Common myeloid progenitor, CD34-positive (primary cell): ENCODE measurements at places on chromosomes 13 and 19.

GRCh38 chr13:26914624-26915023 lies 154.0 kb upstream of the GPR12 start:
- peak; percentile 79 for DNase-seq

DNA sequence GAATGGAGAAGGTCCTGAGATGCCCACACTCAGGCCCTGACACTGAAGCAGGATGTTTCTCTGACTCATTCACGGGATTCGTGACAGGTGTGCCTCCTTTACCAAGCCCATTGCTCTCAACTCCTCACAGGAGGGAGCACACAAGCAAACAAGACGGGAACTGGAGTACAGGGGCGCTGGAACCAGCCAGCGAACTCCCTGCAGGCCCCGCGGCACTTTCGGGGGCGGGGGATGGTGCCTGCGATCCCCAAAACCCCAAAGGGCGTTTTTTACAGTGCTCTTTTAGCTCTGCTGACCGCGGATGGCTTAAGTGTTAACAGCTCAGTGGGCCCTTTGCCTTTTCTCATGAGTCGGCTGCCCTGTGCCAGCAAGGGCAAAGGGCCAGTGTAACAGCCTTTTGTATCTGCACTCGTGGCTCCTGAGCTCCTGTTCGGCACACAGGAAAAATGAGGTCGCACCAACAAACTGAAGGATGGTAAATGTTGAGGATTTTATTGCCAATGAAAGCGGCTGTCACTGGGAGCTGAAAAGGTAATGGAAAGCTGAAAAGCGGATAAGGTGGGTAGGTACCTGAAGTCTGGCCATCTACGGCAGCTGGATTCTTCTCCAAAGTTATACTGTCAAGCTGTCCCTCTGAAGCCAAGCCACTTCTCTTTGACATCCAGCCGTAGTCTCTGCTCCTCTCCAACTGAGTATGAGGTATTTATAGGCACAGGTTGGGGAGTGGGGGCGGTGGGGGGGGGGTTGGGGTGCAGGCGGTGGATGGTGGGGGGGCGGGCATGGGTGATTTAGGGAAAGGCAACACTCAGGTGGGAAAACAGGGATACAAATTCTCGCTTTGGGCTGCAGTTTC lies 65.0 kb upstream of the TRPC4 start:
- DNase-seq, result no peak

DNA sequence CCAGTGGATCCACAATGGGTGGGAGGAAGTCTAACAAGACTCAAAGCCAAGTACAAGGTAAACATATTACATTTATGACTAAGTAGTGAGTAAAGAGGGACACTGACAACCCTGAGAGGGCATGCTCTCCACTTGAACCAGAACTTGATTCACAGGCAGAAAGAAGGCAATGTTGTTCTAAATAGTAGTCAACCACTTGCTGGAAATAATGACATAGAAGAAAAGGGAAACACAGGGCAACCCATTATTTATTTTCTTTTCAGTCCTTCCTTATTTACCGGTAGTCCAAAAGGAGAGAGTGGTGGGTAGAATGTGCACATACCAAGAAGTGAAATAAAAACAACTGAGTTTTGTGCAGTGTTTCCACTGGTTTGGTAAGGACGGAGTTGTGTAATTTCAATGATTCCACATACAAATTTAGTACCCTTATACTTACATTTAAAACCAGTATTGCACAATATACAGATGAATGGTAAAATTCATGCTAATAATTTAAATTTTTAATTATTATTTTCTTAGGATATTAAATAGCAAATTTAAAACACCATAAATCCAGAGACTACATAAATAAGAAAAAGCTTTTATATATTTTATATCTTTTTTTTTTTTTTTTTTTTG lies 65.9 kb downstream of the ENOX1 start:
- DNase-seq, result no peak

GRCh38 chr13:49042476-49042875 lies 66.8 kb downstream of the FNDC3A start:
- no peak for DNase-seq

DNA sequence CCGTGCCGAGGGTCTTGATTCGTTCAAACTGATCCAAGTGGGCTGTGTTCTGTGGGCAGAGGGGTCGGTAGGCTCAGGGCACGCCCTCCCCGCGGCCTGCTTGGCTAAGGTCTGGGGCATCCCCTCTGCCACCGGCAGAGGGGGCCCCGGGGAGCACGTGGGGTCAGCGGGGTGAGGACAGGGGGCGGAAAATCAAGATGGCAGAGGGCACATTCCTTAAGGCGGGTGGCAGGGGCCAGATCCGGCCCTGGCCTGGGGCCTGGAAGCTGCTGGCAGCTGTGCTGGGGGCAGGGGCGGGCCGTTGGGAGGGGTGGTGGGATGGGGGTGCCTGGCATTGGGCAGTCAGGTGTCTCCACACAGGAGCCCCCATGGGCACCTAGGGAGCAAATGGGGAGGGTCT lies 10.7 kb downstream of the PRKACA start:
- no peak for DNase-seq

DNA sequence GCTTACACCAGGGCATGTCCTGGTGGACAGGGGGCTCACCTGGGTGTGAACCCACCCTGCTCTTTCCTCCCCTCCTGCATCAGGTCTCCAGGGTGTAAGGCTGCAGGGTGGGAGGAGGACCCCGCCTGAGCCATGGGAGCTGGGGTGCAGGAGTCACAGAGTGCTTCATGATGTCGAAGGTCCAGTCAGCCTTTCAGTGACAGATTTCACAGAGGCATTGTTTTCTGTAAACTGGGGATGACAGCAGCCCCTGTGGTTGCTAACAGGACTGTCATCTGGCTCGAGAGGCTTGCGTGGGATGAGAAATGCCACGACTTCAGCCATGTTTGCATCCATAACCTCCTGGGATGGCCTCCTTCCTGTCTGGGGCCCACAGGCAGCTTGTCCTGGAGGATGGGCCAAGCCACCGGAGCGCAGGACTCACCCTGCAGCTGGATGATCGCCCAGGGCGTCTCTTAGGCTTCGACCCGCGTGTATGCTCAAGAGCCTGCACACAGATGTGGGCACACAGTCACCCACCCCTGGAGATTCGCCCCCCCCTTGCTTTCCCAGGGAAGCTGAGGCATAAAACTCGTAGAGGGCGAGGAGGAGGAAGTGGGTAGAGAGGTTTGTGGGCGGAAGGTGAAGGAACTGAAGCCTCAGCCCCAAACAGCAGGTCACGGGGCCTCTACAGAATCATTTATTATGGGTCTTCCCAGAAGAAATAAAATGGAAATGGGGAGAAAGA lies 4.9 kb downstream of the NANOS3 start:
- peak; percentile 56 for DNase-seq

DNA sequence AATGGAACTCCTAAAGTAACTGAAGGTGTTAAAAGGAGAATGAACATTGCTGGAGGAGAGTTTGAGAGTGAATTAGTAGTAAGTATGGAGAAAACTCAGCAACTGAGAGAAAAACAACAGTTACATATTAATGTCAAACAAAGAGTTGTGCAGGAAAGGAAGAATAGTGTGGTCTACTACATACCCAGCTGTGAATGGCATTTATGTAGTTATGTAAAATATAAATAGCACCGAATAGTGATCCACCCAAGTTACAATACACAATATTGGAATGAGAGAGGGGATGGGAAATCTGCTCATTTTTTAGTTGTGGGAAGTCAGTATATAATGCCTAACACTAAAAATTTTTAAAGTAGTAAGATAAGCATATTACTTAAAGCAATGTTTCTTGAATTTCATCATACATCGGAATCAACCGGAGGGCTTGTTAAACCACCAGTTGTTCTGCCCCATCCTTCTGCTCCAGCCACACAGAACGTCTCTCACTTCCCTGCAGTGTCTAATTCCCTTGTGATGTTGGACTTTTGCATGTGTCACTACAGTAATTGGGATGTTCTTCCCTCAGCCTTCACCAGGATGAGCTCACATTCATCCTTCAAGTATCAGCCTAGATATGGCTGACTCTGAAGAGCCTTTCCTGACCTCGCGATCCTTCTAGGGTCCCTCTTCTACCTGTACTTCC lies 11.5 kb downstream of the CCDC70 start:
- DNase-seq, result no peak

GRCh38 chr13:20772401-20773131 lies 1.2 kb downstream of the EEF1AKMT1 start:
- DNase-seq, result no peak

- no peak for DNase-seq
Measured at GRCh38 chr19:35902870-35903475, 644 bp downstream of the HCST start.

DNA sequence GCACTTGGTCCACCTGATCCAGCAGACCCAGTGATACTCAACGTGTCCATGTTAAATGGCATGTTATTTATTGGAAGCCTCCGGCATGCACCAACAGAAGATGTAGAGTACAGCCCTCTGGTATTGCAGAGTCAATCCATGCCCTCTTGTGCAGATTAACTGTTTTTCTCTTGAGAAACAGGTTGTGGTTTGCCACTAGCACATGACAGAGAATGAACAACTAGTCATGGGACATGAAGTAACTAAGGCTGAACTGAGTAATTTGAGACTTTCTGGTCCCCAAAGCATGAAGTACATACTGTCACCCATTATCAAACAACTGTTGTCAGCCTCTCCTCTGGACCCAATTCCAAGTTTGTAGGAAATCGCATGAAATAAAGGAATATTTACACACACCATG lies 3.2 kb downstream of the ZNF562 start:
- DNase-seq, result no peak

DNA sequence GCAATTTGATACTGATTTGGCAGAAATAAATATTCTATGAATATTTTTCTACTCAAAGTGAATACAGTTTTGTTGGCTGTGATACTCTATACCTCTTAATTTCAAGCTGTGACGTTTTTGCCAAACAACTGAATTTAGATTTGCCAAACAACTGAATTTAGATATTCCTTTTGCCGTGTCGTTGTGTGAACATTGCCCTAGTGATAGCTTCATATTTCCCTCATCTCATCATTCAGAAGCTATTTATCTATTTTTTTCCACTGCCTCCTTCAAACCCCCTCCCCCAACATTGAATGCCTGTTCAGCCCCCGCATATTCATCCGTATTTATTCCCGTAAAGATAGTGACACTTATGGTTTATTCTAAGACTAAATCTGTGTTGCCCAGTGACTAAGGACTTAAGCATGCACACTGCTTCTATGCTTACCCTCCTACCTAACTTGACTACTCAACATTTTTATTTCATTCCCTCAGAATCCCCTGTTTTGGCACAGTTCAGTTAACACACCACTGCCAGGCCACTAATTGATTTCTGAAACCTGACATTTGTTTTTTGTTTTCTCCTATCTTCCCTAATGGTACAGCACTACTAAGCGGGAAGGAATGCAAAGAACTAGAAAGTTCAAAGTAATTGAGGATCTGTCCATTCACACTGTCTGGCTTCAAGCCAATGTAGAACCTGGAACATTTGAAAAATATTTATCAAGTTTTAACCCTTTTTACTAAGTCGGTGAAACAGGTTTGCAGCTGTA lies 2.8 kb upstream of the KLF5 start:
- no peak for DNase-seq

DNA sequence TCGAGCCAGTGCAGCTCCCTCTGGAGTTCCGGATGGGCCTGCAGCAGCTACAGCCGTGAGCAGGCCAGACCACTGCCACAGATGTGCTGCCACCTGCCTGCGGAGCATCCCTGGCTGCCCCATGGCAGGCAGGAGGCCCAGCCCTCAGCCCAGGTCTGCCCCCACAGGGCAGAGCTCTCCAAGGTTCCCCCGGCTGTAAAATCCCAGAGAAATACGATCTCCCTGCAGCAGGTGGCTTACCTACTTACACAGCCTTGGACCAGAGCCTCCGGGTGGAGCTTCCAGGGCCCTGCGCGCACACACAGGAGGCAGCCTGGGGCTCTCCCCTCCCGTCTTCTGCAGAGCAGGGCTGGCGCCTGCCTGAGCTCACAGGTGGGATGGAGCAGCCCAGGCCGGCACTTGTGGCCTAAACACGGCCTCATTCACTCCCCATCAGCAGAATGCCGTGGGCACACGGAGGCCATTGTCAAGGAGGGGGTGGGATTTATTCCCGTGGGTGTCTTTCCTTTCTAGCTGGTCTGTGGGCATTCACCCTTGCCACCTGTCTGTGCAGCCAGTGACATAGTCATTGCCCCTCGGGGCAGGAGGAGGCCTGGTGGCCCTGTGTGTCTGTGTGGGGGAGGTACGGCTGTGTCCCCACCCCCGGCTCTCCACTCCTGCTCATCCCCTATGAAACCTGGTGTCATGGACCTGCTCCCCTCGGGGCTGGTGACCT lies 118.0 kb downstream of the KDM4B start:
- DNase-seq, result no peak

- peak; percentile 83 for DNase-seq
Measured at GRCh38 chr19:49506575-49507105, 5.8 kb upstream of the FCGRT start.

DNA sequence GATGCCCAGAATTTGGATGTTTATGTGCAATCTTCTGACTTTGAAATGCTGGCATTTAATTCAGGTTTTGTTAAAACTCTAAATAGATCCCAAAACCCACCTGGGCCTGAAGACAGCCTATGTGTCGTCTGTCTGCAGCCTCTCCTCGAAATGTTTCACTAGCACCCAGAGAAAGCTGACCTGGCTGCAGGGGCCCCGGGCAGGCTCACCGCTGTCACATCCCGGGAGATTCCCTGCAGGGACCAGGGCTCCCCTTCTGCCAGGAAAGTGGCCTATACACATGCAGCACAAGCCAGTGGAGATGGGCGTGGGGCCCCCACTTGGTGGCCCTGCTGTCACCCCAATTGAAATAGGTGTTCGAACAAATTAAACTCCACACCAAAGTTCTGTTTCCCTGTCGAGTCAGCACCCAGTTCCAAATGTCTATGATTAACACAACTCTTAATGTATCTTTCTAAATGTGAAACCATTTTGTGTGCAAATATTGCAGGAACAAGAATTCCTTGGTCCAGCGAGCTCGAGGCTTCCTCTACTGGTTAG lies 145.8 kb upstream of the ZNF507 start:
- no peak for DNase-seq

GRCh38 chr19:2650515-2650914 lies 52.0 kb downstream of the GNG7 start:
- no peak for DNase-seq

GRCh38 chr19:16141043-16141442 lies 2.4 kb upstream of the HSH2D start:
- DNase-seq, result peak; percentile 91

DNA sequence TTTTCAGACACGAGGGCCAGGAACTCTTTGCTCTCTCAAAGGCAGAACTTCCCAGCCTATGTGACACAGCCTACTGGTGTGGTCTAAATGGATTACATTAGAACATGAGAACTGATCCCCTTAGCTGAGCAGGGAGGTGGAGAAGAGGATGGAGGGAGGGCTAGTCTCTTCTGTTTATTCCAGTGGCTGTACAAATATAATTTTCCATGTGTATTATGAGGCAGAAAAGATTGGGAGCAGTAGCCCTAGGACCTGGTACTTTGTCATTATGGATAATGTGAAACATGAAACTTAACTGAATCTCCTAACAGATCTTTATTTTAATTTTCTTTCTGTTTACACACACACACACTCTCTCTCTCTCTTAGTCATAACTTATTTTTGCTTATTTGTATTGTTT lies 82.1 kb downstream of the WDFY2 start:
- DNase-seq, result no peak

GRCh38 chr13:36778083-36778671 lies 40.8 kb upstream of the RFXAP start:
- no peak for DNase-seq

GRCh38 chr13:107650081-107650701 lies 565.1 kb downstream of the LIG4 start:
- peak; percentile 63 for DNase-seq

- no peak for DNase-seq
Measured at GRCh38 chr13:111270126-111270525, 50.3 kb upstream of the TEX29 start.

- DNase-seq, result no peak
Measured at GRCh38 chr19:5619946-5620345, 2.6 kb downstream of the SAFB2 start.
